AG08396 (cell line): ENCODE measurements at places on chromosomes 1 and 21.
A peak's percentile ranks its signal among the peaks of the same experiment; 100 is the strongest.

DNA sequence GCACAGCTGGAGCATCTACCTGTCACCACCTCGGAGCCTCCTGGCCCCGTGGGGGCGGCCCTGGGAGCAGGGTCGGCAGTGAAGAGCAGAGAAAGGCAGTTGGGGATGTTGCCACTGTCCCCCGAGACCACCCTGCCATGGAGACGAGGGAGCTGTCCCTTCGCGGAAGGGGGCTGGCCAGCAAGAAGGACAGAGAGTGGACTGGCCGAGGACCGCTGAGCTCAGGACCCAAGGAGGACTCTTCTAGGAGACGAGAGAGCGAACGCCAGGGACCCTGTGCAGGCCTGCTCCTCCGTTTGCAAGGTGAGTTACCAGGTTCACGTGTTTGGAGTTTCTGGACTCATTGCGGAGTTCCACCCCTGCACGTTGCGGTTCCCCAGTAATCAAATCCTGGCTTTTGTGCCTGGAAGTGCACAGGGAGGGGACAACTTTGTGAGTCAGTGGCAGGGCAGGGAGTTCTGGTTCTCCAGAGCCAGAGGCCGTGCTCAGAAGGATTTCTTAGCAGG is 5.6 kb upstream of the POFUT2 start:
- DNase-seq, result no peak

GRCh38 chr1:100657876-100658715 is 61.4 kb upstream of the VCAM1 start:
- DNase-seq, result no peak

GRCh38 chr1:95061445-95062006 is 11.2 kb downstream of the ALG14 start:
- no peak for DNase-seq

GRCh38 chr1:180040034-180040433 is 85.4 kb downstream of the CEP350 start:
- peak; percentile 4 for DNase-seq

- no peak for DNase-seq
Measured at GRCh38 chr1:41726899-41727748, 191.6 kb downstream of the HIVEP3 start.

GRCh38 chr1:187537936-187538335 is 709.2 kb downstream of the PLA2G4A start:
- DNase-seq, result no peak

- no peak for DNase-seq
Measured at GRCh38 chr1:177746155-177746554, 223.7 kb downstream of the SEC16B start.

DNA sequence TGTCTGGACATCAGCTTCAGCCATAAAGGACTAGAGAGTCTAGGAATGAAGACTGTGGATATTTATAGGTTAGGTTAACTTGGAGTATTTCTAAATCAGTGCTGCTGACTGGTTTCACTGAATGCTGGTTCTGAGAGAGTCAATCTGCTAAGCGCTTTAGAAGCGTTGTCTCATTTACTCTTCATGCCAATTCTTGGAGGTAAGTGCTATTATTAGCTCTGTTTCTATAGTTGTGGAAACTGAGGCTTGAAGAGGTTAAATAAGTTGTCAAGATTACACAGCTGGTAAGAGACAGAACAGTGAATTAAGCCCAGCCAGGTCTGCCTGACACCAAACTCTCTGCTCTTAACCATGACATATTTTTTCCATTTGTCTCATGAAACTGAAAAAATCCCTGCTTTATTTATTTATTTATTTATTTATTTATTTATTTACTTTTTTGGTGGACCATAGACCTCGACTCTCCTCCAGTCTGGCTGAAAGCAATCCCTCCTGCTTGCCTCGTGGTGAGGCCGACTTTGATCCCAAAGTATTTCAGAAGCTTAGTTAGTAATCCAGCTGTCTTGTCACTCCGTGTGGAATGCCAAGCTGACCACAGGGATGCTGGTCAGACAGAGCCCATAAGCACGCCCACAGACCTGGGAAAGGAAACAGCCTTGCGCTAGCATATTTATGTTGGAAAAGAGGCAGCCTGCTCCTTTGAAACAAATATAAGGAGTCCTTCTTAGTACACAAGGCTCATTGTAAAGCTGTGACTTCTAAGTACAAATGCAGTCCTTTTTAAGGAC is 16.9 kb downstream of the NTMT2 start:
- peak; percentile 82 for DNase-seq
